ENCODE measurements at places on chromosomes 5 and 9.

DNA sequence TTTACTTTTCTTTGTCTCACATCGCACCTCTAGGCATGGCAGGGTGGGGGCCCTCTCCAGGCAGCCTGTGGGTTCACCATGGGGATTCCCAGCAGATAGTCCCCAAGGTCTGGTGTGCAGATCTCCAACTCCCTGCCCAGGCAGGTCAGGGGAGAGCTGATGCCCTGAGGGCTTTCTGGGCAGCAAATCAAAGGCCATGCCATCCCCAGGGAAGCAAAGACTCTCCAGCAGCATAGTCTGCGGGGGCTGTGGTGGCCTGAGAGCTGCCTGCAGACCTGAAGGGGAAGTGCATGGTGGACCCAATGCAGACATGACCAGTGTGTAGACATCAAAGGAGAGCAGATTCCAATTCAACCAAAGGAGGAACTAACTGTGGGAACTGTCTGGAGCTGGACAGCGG, 7.7 kb downstream of the NEURL1B start:
- no peak for DNase-seq

- DNase-seq = no peak
Measured at GRCh38 chr5:161311965-161312364, 234.6 kb downstream of the GABRB2 start.

- DNase-seq = no peak
Measured at GRCh38 chr9:121813519-121814210, 162.2 kb downstream of the DAB2IP start.

DNA sequence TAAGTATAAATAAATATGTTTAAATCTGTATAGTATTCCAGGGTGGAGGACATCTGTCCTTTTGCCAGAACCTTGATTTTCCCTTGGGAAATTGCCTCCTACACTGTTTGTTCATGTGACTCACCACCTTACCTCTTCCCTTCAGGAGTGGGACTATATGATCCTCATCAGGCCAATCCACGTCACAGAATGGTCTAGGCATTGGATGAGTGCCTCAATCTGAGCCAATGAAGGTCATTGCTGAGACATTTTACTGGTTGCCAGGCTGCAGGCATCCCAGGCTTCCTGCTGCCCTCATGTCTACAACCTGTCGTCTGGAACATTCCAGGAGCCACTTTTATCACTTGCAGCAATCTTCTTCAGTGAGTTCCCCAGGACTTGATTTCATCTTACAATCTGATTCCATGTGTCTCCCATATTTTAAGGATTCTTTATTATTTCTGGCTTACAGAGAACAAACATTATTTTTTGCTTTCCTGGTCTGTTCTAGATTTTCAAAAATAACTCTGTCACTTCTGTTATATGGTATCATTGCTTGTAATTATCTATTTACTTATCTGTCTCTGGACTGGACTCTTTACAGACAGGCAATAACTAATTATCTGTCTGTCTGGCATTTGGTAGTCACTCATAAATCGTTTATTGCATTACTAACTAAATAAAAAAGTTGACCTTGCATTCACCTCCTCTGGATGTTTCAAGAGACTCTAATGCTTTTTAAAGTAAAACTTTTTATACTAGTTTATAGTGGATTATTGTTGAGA, 107.3 kb upstream of the APC start:
- DNase-seq = no peak

DNA sequence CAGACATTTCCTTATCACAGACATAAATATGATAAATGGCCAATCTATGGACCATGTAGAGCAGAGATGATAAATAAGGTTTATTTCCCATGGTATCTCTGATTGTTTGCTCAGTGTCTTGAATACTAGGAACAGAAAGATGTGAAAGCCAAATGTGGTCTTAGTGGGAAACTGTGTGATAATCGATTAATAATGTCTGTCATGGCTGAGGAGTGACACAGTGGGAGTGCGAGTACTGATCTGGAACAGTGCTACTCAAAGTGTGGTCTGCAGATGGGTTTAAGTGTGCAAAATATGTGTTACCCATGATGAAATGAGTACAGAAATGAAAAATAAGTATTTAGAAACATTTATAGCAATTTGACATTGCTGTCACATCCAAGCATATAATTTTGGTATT, 92.5 kb downstream of the PTTG1 start:
- no peak for DNase-seq

DNA sequence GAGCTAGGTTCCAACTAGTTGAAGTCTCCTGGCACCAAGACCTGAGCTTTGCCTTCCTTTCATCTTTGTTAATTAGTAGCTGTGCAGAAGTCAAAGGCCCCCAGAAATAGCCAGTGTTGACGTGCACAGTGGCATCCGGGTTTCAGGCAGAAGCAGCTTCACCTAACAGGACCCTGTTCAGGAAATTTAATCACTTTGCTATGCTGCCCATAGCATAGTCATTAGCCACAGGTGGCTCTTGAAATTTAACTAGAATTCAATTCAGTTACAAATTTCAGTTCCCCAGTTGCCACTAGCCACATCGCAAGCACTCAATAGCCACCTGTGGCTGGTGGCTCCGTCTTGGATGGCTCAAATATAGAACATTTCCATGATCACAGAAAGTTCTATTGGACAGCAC, 179.1 kb downstream of the GOLPH3 start:
- DNase-seq = no peak

DNA sequence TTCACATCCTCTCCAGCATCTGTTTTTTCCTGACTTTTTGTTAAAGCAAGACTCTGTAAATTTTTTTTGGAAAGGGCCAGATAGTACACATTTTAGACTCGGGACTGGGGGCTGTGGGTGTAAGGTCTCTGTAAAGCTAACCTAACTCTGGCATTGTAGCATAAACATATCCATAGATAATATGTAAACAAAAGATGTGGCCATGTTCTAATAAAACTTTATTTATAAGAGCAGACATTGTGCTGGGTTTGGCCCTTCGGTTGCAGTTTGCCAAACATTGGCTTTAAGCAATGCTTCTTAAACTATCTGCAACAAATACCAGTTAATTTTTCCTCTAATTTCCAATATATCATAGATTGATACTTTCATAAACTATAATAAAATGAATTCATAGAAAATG, 605.2 kb downstream of the EBF1 start:
- DNase-seq = no peak

DNA sequence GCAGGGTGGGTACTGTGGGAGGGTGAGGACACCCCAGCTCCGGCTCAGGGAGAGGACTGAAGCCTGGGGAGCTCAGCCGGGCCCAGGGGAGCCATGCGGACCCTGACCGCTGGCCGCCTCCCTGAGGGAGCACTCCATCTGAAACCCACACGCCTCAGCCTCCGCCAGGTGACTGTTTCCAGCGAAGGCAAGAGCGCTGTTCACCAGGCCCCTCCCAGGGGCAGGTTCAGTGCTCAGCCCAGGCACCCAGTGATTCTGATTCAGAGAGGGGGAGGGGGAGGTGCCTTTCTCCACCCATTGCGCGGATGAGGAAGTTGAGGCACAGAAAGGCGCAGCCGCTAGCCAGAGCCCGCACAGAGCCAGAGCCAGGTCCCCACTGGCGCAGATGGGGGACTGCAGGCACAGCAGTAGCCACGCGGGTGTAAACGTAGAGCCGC, 27.0 kb downstream of the ADGRD2 start:
- no peak for DNase-seq

GRCh38 chr9:948497-948896, 28.0 kb upstream of the DMRT3 start:
- DNase-seq = no peak

DNA sequence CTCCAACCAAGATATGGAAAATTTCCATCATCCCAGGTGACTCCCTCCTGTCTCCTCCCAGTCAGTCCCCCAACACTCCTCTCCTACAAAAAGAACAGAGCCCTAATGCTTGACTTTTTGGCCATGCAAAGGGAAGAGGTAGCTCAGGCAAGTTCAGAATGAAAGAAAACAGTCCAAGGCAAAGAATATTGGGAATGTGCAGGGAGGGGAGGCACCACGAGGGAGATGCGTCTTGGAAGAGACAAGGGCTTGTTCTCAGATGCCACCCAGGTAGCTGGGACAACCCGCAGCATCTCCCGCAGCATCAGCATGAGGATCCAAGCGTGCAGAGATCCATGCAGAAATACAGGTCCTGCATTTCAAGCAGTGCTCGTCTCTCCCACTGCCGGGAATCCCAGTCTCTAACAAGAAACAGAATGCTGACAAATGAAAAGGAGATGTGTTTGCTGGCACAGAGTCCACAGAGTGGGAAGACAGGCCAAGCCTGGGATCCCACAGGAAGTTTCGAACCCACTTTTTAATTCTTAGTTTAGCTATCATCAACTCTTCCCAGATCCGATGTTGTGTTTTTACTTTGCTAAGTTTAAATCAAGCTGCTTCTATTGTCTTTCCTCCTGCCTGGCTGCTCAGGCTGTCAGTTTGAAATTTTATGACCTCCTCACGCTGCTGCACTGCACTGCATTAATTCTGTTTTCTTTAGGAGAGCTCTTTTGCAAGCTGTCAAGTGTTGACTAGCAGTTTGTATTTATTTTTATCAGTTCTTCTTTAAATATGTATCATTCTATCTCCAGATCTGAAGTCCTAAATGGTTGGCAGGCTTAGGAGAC, 86.8 kb upstream of the OSMR start:
- no peak for DNase-seq

DNA sequence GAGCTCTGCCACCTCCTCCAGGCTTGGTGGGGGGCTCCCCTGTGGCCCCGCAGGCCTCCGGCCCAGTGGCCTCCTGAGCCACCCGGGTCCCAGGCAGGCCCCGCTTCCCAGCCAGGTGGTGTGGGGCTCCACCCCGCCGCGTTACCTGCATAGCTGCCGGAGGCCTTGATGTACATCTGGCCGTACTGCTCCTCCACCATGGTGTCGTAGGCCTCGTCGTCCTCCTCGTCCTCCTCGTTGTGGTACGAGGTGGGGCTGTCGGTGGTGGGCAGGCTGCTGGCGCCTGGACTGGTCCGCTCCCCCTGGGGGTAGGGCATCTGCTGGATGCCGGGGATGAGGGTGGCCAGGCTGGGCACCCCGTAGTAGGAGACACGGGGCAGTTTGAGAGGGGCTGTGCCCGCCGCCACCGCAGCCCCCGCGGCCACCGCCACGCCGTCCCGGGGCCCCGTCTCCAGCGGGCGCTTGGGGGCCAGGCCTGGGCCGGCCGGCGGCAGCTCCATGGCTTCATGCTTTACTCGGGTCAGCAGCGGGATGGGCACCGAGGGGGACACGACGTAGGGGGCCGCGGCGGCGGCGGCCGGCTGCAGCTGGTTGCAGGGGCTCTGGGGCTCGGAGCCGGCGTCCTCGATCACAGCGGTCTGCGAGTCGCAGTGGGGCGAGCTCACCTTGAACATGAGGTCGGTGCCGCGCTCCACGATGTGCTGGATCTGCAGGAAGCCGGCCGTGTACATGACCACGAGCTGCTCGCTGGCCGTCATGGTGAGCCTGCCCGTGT, 45.4 kb downstream of the NACC2 start:
- no peak for DNase-seq

DNA sequence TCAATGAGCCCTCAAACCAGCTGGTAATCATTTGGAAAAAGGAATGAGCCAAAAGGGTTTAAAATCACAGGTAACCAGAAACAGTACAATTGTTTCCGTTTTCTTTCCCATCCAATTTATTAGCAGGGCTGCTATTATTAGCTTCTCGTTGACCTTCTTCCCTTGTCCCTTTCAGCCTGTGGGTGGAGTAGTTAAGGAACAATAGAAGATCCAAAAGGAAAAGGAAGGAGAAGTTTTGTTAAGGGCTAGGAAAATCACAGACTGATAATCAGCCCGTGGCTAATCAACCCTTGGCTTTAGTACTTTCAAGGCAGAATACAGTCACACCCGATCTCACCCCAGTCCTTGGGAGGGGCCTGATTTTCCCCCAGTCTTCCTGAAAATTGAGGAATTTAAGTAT, 38.4 kb downstream of the TMEM252 start:
- no peak for DNase-seq

GRCh38 chr5:86665984-86666760, 48.4 kb downstream of the COX7C start:
- DNase-seq = no peak

DNA sequence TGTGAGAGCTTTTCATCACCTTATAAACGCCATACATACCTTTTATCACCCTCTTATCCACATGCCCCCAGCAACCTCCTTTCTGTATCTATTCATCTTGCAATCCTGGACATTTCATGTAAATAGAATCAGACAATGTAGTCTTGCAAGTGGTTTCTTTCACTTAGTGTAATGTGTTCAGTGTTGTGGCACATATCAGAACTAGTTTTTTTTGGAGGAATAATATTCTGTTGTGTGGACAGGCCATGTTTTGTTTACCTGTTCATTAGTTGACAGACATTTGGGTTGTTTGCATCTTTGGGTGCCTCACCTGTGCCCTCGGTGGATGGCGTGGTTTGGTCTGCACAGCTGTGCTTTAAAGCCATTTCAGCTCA, 1.3 kb downstream of the SQSTM1 start:
- no peak for DNase-seq

DNA sequence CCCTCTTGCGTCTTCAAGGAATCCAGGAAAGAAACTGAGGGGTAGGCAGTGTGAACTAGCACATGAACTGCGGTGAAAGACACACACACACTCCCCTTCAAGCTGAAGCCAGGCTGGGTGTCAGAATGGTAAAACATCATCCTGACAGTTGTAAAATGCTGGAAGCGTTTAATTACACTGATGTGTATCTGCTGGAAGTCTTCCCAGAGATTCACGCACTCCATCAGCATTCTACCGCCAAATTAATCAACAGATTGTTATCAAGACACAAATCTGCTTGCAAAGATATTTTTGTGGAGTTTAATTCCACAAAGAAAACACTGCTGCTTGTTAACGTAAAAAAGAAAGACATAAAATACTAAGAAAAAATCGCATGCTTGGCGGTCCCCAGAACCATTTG, 241.0 kb upstream of the NFIL3 start:
- DNase-seq = no peak

DNA sequence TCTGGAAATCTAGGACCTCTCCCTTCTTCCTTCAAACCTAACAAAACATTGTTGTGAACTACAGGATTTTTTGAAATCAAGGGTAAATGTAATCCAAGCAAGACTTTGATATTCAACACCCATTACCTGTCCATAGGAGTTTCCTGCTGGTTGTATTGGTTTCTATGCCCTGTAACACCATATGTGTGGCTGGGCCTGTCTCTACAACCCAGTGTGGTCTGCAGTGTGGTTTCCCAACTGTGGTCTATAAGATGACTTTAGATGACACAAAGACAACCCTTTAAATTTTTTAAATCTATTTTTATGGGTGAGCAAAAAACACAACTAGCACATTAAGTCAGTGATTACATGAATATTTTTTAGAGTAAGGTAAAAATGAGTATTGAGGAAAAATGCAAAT, 93.1 kb downstream of the SMIM15 start:
- no peak for DNase-seq

GRCh38 chr5:38250763-38251448, 7.5 kb upstream of the EGFLAM start:
- no peak for DNase-seq

- DNase-seq = no peak
Measured at GRCh38 chr9:99513441-99514112, 291.5 kb downstream of the SEC61B start.

GRCh38 chr9:135134268-135135022, 47.0 kb downstream of the OLFM1 start:
- no peak for DNase-seq

- DNase-seq = no peak
Measured at GRCh38 chr9:86604741-86605140, 250.5 kb upstream of the TUT7 start.

Data from hypothalamus (tissue), 51 donors.